ENCODE measurements at places on chromosomes 3 and 15.
A peak's percentile ranks its signal among the peaks of the same experiment; 100 is the strongest.

GRCh38 chr3:11591391-11592282 lies 52.1 kb downstream of the VGLL4 start:
- DNase-seq: peak; percentile 91

GRCh38 chr15:90015749-90016148 lies 14.6 kb downstream of the ZNF710 start:
- no peak for DNase-seq

GRCh38 chr15:34341381-34342212 lies 1.3 kb downstream of the NOP10 start:
- DNase-seq: no peak

- no peak for DNase-seq
These were observed 89.3 kb downstream of the FOXP1 start for GRCh38 chr3:71494212-71494611.

DNA sequence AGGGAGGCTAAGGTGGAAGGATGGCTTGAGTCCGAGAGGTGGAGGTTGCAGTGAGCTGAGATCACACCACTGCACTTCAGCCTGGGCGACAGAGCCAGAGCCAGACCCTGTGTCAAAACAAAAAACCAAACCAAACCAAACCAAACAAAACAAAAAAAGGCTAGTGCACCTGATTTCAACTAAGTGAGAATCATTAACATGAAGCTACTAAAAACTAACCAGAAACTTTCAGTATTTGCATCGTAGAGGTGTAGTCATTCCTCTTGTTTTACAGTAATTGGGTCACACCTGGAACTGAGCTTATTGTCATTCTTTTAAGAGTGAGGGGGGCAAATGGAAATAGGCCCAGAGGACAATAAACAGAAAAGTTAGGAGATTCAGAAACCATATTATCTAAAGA lies 58.5 kb downstream of the ST6GAL1 start:
- no peak for DNase-seq

GRCh38 chr15:77527164-77527778 lies 105.4 kb downstream of the LINGO1 start:
- no peak for DNase-seq

GRCh38 chr15:35243758-35244157 lies 158.7 kb upstream of the NANOGP8 start:
- DNase-seq: no peak

DNA sequence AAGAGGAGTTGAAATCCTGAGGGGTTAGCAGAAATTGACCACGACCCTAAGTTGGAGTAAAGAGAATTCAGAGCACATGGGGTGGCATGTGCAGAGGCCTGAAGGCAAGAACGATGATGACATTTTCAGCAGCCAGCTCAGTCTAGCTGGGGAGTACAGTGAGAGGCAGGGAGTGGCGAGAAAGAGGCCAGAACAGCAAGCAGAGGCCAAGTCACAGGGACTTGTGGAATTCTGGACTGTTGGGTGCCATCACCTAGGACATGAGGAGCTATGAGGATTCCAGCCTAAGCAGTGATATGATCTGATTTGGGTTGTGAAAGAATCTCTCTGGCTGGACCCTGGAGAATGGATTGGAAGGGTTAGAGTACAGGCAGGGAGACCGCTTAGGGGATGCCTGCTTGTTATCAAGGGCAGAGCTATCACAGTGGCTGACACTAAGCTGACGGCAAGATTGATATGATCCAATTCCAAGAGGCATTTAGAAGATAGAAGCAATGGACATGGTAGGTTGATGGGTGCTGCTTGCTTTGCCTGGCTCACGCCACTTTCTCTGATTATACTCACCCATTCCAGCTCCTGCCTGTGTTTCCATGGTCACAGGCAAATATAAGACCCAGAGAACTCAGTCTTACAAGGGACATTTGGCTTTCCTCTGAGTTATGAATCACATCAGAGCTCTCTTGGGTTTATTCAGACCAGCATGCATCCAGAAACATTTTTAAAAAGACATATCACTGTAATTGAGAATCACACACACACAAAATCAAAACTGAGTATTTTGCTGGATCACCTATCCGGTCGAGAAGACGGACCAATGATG lies 66.4 kb downstream of the LRTM1 start:
- DNase-seq: no peak

DNA sequence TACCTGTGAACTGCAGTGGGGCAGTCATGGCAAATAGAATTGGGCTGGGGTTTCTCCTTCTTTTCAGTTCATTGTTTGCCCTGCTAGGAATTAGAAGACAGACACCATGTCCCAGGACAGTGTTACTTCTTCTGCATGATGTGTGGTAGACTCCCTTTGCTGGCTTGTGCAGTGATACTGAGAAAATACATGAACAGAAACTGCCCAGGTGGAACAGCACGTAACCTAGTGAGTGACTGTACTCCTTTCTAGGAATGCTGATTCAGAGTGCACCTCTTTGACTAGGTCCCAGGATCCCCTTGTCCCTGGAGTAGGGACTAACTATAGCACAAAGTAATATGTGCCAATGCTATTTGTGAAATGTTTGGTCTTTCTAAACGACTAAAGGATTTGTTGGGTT lies 10.7 kb upstream of the SLC22A13 start:
- DNase-seq: no peak

GRCh38 chr15:70902107-70902506 lies 9.5 kb downstream of the LRRC49 start:
- no peak for DNase-seq

GRCh38 chr15:58731756-58732535 lies 17.6 kb downstream of the ADAM10 start:
- peak; percentile 72 for DNase-seq

- peak; percentile 50 for DNase-seq
These were observed 9.4 kb downstream of the NAA50 start for GRCh38 chr3:113736548-113737089.

DNA sequence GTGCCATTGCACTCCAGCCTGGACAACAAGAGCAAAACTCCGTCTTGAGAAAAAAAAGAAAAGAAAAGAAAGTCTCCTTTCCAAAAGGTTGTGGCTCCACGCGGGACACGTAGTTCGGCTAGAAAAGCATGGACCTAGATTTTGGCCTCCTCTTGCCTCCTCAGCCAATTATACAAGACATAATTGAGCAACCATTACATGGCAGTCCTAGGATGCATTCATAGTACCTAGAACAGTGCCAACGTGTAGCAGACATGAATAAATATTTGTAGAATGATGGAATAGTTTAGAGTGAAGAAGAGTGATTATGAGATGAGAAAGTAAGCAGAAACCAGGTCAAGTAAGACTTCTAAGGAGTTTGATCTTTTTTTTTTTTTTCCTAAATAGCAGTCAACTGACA lies 112.5 kb downstream of the ZNF609 start:
- DNase-seq: no peak

DNA sequence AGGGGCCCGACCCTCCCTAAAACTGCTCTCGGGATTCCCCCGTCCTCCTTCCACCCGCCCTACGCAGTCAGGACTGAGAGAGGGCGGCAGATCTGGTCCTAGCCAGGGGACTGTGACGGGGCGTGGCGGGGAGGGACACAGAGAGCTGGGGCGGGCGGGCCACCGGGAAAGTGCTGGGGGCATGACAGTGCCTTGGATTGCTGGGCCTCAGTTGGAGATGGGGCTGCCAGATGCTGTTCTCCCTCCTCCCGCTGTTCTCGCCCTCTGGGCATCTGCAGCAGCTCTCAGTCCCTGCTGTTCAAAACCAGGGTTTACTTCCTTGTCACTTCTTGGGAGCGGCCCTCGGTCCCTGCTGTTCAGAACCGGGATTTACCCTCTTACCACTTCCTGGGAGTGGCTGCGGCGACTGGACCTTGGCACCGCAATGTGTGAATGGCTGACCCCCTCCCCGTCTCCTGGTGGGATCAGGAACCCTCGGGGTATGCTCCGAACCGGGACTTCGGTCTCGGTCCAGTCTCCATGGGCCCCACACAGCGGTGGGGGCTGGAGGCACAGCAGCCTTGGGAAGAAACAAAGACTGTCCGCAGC lies 1.8 kb upstream of the RPP25 start:
- no peak for DNase-seq

- DNase-seq: no peak
These were observed 25.6 kb upstream of the VPS8 start for GRCh38 chr3:184786280-184786941.

DNA sequence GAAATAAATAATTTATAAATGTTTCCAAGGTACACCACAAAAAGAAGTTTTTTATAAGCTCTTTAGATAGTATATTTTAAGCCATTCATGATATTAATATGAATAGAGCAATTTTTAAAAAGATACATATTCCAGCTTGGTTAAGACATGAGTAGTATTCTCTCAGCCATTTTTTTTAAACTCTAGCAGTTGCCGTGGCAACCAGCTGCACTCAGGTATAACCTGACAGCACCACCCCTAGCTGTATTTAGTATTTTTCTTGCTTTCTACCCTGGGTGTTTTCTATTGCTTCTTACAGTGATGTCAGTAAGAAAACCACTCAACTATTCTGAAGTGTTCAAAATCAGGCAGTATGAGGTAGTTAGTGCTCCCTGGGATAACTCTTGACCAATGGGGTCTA lies 496.3 kb upstream of the CNTN3 start:
- DNase-seq: no peak

DNA sequence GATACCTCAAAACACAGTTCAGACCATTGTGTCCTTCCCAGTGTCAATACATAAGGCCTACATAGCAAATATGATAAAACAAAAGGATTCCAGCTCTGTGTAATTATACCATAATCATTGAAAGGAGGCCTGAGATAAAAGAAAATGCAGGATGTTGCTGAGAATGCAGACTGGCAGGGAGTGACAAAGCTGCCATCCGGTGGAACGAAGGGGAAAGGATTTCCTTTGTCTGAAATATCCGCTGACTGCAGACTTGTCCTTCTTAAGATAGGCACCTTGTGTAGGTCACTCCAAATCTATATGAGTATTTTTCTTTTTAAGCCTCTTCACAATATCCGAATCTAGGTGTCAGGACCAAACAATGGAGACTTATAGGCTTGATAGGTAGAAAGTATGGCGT lies 108.0 kb downstream of the KCNH8 start:
- no peak for DNase-seq

GRCh38 chr15:83747050-83747717 lies 93.3 kb downstream of the ADAMTSL3 start:
- no peak for DNase-seq

- peak; percentile 56 for DNase-seq
These were observed 67.9 kb downstream of the ULK4 start for GRCh38 chr3:41893977-41894376.

DNA sequence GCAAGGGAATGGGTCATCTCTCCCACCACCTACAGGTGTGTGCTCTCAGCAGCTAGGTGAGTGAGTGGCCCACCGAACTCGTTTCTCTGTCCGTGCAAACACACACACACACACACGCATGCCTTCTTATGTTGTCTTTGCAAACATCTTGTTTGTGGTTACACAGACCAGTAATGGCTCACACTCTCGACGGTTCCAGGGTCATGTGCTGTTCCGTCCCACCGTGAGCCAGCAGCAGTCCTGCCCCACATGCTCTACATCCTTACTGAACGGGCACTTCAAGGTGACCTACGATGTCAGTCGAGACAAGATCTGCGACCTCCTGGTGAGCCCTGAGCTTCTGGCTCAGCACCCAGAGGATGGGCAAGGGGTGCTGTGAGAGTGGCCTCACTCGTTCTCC lies 4.3 kb downstream of the ITIH1 start:
- DNase-seq: no peak

GRCh38 chr3:134380249-134380648 lies 6.0 kb upstream of the AMOTL2 start:
- no peak for DNase-seq

DNA sequence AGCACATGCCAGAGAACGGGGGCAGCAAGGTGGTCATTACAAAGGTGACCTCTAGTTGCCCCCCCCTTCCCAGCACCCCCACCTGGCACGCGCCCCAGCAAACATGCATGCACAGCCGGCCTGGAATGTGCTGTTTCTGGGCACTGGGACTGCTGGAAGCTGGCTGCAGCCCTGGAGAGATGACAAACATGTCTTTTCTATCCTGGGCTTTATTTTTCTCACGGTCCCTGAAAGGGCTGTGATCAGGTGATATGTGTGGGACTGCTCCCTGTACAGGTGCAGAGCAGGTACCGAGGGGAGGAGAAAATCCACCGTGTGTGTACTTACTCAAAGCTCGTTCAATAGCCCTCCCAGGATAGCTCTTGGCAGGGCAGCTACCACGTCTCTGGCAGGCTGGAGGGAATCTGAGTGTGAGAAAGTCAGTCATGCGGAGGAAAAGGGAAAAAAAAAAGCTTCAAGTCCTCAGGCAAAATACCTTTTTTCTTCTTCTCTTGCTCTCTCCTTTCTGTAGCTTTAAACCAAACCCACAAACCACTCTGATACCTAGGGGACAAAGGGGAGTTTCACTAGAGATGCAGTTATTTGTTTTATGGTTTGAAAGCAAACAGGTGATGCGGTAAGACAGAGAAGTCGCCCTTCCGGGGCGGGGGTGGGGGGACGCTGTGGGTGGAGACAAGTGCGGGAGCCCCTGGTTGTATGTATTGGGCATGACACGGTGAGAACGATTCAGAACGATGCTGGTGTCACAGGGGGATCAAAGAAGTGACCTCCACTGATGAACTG lies 5.0 kb upstream of the HES1 start:
- no peak for DNase-seq

GRCh38 chr15:70196372-70197316 lies 98.9 kb upstream of the TLE3 start:
- DNase-seq: no peak

GRCh38 chr3:46517016-46517783 lies 19.4 kb downstream of the RTP3 start:
- DNase-seq: peak; percentile 97

Measured in COLO829 (cell line).